ENCODE measurements at places on chromosomes 13 and 19.

GRCh38 chr19:41273076-41273475 is 8.9 kb downstream of the HNRNPUL1 start:
- DNase-seq: no peak

DNA sequence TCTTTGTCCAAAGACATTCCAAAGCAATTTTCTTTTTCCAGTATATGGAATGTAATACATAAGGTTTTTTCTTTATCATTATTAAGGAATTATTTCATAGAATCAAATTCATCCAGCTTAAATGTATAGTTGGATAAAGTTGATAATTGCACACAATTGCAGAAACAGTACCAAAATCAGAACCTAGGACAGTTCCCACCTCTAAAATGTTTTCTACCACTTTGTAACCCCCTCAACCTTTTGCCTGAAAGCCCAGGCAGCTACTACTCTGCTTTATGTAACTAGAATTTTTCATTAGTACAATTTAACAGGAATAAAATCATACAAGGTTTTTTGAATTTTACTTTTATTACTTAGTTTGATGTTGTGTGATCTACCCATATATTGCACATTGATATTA is 98.0 kb downstream of the PRR20E start:
- DNase-seq: no peak

- DNase-seq: no peak
Measured at GRCh38 chr13:113845055-113845454, 18.8 kb downstream of the GAS6 start.

- DNase-seq: no peak
Measured at GRCh38 chr19:56838024-56838908, 2.3 kb downstream of the PEG3 start.

GRCh38 chr19:46787331-46788261 is 798 bp downstream of the SLC1A5 start:
- no peak for DNase-seq

DNA sequence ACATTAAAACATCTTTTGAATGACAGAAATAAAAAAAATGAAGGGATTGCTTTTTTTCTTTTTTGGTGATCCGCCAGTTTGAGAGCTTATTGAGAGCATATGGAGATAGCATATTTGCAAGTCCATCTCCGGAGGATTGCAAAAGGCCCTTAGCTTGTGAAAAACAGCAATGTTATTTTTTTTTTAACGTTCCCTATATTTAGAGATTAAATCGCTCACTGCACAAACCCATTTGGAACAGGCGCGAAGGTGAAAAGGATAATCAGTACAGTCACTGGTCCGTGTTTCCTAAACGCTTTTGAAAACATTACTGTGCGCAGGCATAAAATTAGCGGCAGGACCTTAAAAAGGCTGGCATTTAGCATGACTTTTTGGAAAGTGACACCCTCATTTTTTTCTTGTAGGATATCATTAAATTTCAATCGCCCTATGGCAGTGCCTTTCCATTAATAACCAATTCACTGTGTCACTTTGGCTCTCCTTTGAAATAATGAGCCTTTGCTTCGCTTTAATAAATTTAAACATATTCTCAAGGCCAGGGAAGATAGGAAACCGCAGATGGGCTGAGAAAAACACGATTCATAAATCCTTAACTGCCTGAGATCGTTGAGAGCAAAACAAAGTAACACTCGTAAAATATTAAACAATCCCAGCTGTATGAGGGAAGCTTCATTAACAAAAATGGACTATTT is 342.2 kb downstream of the DACH1 start:
- DNase-seq: no peak

DNA sequence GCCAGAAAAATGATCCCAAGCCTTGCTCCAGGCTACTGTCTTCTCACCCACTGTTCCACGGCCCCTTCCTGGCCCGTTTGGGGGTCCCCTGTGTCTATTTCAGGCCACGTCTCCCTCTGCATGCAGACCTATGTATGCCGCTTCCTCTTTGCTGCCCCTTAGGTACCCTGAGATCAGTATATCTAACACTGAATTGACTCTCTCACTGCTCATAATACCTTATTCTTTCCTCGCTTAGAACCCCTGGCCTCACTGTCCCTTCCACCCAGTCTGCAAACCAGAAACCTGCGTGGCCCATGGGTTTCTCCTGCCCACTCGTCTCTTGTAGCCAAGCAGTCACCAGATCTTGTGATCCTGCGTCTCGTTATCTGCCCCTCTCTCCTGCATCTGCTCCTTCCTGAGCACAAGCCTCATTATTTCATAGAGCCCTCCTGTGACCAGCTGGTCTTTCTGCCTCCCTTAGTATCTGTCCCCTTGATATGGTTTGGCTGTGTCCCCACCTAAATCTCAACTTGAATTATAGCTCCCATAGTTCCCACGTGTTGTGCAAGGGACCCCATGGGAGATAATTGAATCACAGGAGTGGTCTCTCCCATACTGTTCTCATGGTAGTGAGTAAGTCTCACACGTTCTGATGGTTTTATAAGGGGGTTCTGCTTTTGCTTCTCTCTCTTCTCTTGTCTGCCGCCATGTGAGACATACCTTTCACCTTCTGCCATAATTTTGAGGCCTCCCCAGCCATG is 109.0 kb upstream of the RNF113B start:
- DNase-seq: no peak

- no peak for DNase-seq
Measured at GRCh38 chr13:108214441-108215271, 680 bp downstream of the LIG4 start.

DNA sequence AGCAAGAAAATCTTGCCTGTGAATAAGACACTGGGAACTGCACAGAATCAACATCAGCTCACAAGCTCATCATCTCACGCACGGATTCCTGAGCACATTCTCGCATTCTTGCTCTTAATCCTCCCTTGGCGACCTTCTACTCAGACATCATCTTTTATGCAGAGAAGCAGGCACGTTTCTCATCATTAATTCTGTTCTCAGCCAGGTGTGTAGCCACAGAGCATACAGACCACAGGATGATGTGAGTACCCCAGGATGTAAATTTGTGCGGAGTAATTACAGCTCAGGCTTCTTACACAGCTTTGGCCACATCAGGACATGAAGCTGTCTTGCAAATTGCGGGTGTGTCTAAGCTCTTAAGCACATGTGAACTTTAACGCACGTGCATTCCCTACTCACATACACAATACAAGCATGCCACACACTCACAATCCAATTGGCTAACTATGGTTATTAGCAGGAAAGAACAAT is 36.5 kb upstream of the SACS start:
- no peak for DNase-seq

DNA sequence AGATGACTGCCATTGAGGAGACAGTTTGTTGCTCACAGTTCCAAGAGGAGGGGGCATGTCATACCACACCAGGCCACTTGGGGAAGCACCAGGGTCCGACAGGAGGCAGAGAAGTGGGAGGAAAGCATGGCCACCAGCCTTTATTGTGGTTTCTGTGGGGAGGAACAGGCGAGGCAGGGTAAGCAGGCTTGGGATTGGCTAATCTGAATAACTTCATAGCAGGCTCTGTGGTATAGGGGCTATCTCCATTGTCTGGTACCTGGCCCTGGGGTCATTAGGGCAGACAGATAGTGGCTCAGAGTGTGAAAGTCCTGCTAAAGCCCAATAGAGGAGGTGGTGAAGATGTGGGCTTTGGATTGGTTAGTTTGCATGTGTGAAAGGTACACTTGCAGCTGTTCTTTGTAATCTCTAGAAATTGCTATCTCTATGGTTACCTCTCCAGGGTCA is 35.5 kb downstream of the CBY2 start:
- no peak for DNase-seq

- no peak for DNase-seq
Measured at GRCh38 chr19:49438261-49438660, 3.1 kb downstream of the SLC17A7 start.

- DNase-seq: no peak
Measured at GRCh38 chr13:113098162-113098732, 7.3 kb upstream of the F7 start.

- DNase-seq: no peak
Measured at GRCh38 chr13:76035711-76036110, 399.6 kb downstream of the LMO7 start.

GRCh38 chr13:109610517-109610916 is 175.9 kb downstream of the IRS2 start:
- DNase-seq: peak; percentile 1

DNA sequence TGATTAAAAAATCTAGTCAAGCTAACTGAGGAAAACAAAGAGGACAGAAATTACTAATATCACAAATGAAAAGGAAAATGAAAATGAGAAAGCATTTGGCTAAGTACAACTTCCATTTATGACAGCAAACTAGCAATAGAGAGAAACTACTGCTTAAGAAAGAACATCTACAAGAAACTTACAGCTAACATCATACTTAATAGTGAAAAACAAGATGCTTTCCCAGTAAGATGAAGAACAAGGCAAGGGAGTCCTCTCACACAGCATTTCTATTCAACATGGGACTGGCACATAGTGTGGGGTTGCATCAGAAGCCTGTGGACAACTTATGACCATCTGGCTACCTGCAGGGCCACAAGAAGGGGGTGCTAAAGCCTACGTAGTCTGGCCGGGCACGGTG is 39.3 kb downstream of the ZNF44 start:
- DNase-seq: no peak

DNA sequence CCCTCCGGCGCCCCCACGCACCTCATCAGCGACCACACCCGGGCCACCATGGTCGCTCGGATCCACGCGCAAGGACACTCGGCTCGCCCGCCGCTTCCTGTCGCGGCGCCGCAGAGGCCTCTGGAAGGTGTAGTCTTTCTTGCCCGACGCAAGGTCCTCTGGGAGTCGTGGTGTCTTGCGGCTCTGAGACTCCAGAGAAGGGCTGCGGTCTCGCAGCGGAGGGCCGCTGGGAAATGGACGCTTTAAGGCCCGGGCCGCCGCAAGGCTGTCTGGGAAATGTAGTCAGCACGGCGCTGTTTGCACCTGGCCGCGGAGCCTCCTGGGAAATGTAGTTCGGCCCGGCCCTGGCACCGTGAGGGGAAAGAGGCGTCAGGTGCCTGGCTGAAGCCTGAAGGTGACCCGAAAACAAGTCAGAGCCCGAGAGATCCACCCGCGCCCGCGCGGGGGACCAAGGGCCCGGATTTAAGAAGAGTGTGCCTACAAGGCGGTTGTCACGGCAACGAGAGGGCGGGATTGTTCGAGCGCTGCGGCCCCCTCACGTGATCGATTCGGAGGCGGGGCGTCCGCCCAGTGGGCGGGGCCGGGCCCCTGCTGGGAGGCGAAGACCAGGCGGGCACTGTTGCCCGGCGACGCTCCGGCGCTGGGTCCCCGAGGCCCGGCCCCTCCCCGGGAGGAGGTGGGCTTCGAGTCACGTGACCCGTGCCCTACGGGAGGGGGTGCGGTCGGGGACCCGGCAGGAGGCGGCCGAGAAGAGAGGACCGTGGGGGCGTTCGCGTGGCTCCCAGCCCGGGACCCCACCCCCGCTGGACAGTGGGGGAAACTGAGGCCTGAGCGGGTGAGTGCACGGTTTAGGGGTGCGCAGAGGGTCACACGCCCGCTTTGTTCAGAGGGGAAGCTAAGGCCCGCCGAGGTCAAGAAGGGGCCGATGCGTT is at the start of the genes HSD11B1L and MICOS13:
HSD11B1L (plus strand) TSS at position 591 of the 932 bp plus-strand sequence. CDS start 3,806 bp downstream, outside the sequence.
MICOS13 (minus strand) TSS at position 80 of the 932 bp plus-strand sequence; CDS start at position 50, 30 bp downstream.
- DNase-seq: peak; percentile 95

GRCh38 chr13:85528491-85529217 is 270.6 kb downstream of the SLITRK6 start:
- DNase-seq: no peak

- DNase-seq: no peak
Measured at GRCh38 chr13:79646880-79647279, 165.9 kb downstream of the NDFIP2 start.

DNA sequence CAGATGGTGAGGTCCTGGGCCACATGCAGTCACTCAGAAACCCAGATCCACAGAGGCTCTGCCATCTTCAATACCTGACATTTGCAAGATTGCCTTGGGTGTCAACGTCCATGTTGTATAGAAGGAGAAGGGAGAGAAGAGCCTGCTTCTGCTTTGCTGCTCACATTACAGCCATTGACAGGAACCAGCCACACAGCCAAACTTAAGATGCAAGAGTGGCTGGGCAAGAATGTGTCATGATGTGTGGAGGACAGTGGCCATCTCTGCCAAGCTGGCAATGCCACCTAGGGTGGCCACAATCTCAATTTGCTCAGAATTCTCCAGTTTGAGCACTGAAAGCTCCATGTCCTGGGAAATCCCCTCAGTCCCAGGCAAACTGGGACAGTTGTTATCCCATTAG is 25.9 kb upstream of the SERPINE3 start:
- no peak for DNase-seq

All from stimulated activated CD8-positive, alpha-beta memory T cell treated with anti-CD3 and anti-CD28 coated beads, Interleukin-7, amount 100 ng/mL, for 1 hour (primary cell).